Gastroesophageal sphincter (tissue), 4 donors: ENCODE measurements at places on chromosomes 7 and 10. TPM values are rescaled to one million over a fixed set of nuclear protein-coding genes. Genes with fewer than 3 reads are reported as not detected.

UNCX gene
- total RNA-seq = not detected

TMEM130 gene
- total RNA-seq = 4.8 TPM

SFRP5 gene
- total RNA-seq = 17.6 TPM

TCAF1 gene
- 53.2 TPM for total RNA-seq

VWA2 gene
- total RNA-seq = 0.25 TPM

PLAU gene
- 7.7 TPM for total RNA-seq

MAGI2 gene
- 17.4 TPM for total RNA-seq

MYL10 gene
- total RNA-seq = not detected

FKBP6 gene
- total RNA-seq = not detected

FAS gene
- 15.0 TPM for total RNA-seq

TDRD1 gene
- 0.42 TPM for total RNA-seq

TLL2 gene
- 0.20 TPM for total RNA-seq

C10orf62 gene
- total RNA-seq = not detected

ADARB2 gene
- total RNA-seq = 1.3 TPM

CALHM1 gene
- not detected for total RNA-seq

SFTPA1 gene
- not detected for total RNA-seq

OPN1SW gene
- not detected for total RNA-seq

PSD gene
- total RNA-seq = 30.6 TPM

PAPSS2 gene
- 13.1 TPM for total RNA-seq

MCM10 gene
- not detected for total RNA-seq

TMEM236 gene
- 0.16 TPM for total RNA-seq

CPEB3 gene
- total RNA-seq = 11.8 TPM

GBF1 gene
- 54.7 TPM for total RNA-seq

SPDYE3 gene
- not detected for total RNA-seq

ZNF365 gene
- 1.8 TPM for total RNA-seq

ZNF804B gene
- not detected for total RNA-seq

CPXM2 gene
- total RNA-seq = 57.1 TPM

IFIT1B gene
- not detected for total RNA-seq

EBLN1 gene
- total RNA-seq = not detected

C10orf105 gene
- total RNA-seq = not detected
